Stimulated activated CD4-positive, alpha-beta T cell treated with anti-CD3 and anti-CD28 coated beads, Interleukin-12 subunit alpha, Interleukin-12 subunit beta, amount 100 ng/mL, for 24 hours (primary cell): ENCODE measurements at places on chromosomes 7 and 10.

GRCh38 chr10:92567952-92568600, 5.8 kb downstream of the IDE start:
- no peak for DNase-seq

- no peak for DNase-seq
Observed at GRCh38 chr7:44440577-44441078, 49.8 kb downstream of the NUDCD3 start.

GRCh38 chr10:6203331-6204062, 765 bp downstream of the PFKFB3 start:
- DNase-seq, result no peak

- no peak for DNase-seq
Observed at GRCh38 chr10:48944171-48944570, 4.5 kb upstream of the LRRC18 start.

- no peak for DNase-seq
Observed at GRCh38 chr10:13698217-13698616, 111.5 kb downstream of the PRPF18 start.

GRCh38 chr7:120973849-120974248, 14.7 kb upstream of the CPED1 start:
- no peak for DNase-seq

- DNase-seq, result no peak
Observed at GRCh38 chr10:117222976-117223692, 17.8 kb upstream of the SLC18A2 start.

- DNase-seq, result no peak
Observed at GRCh38 chr10:113550365-113550764, 2.5 kb upstream of the HABP2 start.

DNA sequence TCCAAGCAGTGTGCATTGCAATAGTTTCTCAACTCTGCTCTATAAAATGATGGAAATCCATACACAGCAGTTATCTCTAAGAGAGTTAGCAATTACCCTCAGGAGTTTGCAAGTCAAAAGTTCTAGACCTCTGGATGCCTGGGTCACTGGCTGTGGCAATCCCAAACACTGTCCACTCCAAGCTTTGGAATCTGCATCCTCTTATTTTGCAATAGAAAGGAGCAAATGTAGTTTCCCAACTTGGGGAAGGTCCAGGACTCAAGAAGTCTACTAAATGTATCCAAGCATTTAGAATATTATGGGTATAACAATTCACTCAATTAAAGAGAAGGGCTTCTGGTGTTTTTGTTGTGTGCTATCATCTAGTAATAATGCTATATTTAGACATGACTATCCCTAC, 131.3 kb upstream of the NRP1 start:
- DNase-seq, result no peak

DNA sequence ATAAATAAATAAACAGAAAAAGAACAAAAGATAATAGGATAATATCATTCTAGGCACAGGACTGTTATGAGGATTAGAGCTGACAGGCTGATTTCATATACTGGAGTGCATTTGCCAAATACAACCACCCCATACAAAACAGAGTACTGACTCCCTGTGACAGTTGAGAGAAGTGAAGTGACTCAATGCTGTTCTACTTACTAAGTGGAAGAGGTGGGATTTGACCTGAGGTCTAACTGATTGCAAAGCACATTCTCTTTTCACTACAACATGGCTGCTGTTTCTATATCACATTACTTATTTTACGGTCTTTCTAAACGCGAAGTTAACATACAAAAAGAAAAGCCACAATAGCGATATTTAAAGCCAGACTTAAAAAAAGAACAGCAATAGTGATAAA, 51.4 kb downstream of the ITGB1 start:
- no peak for DNase-seq

DNA sequence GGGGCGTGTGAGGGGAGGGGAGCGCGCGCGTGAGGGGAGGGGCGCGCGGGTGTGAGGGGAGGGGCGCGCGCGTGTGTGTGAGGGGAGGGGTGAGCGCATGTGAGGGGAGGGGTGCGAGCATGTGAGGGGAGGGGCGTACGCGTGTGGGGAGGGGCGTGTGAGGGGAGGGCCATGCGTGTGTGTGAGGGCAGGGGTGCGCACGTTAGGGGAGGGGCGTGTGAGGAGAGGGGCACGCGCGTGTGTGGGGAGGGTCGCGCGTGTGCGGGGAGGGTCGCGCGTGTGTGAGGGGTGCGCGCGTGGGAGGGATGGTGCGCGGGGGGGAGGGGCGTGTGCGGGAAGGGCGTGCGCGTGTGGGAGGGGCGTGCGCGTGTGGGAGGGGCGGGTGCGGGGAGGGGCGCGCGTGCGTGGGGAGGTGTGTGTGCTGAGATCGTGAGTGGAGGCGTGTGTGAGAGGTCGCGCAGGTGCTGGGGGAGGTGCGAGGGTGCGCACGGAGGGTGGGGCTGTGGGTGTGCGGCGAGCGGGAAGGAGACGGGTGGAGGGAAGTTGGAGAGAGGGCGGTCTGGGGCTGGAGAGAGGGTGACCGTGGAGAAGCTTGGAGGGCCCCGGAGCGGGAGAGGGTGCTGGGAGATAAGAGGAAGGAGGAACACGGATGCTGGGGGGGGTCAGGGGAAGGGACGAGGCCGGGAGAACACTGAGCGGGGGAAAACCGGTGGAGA, 19.7 kb downstream of the MXI1 start:
- DNase-seq, result no peak

DNA sequence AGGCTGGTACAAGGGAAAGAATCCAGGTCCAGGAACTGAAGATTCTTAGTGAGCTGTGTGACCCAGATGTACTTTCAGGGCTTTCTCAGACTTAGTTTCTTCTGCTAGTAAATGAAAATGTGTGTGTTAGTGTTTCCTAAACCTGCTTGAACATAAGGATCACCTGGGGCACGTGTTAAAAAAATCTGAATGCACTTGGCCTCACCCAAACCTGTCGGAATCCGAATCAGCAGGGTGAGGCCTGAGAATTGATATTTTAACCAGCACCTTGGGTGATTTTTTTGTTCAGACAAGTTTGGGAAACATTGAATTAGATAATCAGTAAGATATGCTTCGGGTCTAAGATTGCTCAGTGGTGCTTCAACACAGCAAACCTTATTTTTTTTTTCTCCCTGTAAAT, 59.7 kb downstream of the ZNF365 start:
- DNase-seq, result no peak

DNA sequence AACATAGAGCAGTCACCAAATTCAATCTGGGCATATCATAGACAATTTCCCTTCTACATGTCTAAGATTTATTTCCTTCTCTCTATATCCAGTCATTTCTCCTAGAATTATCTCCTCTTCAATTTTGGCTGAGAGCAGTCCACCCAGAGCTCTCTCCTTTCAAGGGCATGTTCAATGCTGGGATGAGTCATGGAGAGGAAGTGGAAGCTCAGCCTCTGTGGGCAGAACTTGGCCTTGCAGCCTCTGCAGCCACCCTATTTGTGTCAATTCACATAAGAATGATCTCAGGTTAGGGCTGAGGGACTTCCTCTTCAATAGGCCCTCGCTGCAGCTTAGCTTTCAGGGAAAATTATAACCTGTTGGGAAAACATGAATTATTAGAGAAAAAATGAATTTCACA, 560.8 kb downstream of the POM121L12 start:
- no peak for DNase-seq

DNA sequence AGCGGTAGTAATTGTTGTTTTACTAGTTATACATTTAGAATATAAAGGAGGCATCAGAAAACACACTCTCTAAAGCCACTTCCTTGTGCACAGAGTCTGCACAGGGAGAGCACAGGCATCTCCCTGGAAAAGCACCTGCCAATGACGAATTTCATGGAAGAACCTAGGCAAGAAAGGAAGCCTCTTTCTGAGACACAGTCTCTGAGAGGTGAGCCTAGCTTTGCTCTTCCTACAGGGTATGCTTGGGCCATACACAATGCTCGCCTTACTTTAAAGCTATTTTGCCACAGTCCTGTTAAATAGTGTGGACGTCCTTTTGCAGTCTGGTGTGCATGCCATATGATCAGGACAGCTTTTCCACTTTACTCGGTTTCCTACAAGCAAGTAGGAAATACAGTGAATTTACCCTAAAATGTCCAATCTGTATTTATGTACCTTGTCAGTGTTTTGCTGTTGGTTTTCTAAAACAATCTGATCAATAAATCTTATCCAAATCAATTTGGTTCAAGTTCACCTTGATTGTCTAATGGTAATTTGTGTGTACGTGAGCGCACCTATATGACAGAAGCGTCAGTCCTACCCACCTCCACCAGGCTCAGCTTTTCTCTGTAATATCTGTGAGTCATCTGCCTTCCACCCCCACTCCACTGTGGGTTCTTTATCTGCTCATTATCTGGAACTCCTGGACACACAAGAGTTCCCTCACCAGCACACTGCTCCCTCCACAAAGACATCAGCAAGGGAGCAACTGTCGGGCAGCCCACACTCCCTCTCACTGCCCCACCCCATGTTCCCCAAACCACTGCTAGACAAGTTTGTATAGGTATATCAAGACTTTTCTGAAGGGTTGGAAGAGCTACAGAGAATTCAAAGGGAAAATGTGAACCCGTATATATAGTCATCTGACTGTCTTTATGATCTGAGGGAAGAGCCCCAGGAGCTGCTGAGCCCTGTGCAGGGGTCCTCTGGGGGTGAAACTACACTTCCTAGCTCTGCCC, 65.2 kb downstream of the KLHDC10 start:
- no peak for DNase-seq

DNA sequence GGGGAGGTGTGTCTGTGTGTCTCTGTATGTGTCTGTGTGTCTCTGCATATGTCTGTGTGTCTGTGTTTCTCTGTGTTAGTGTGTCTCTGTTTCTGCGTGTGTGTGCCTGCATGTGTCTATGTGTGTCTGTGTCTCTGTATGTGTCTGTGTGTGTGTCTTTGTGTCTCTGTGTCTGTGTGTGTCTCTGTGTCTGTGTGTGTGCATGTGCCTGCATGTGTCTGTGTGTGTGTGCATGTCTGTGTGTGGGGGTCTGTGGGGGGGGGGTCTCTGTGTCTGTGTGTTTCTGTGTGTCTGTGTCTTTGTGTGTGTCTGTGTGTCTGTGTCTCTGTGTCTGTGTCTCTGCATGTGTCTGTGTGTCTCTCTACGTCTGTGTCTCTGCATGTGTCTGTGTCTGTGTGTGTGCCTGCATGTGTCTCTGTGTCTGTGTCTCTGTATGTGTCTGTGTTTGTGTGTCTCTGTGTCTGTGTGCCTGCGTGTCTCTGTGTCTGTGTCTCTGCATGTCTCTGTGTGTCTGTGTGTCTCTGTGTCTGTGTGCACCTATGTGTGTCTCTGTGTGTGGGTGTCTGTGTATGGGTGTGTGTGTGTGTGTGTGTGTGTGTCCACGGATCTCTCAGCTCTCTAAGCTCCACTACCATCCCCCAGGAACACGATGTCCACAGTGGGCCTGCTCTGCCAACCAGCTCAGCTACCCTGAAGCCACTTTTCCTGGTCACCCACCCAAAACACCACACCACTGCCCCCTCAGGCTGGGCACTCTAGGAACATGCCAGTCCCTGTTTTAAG, 41.7 kb downstream of the RASGEF1A start:
- no peak for DNase-seq

DNA sequence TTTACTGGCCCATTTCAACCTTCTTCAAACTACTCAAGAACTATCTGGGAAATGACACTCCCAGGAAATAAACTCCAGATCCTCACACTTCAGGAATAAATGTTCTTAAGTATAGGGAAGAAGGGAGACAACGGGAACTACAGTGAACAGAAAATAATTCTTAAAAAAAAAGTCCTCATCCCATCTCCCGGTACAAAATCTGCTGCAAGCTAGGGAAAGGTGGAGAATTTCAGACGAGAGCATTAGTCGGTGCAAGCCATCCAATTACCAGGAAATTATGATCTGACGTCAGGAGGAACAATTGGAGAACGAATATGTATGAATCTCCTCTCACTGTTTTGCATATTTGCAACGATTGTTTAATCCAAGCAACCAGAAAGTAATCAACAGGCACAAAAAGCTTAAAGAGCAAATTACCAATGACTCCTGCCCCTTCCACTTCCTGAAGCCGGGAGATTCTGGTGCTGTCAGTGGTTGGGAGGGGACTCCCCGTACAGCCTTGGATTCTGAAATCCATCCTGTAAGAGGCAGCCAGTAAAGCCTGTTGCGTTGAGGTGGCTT, 15.1 kb upstream of the GATA3 start:
- DNase-seq, result no peak

DNA sequence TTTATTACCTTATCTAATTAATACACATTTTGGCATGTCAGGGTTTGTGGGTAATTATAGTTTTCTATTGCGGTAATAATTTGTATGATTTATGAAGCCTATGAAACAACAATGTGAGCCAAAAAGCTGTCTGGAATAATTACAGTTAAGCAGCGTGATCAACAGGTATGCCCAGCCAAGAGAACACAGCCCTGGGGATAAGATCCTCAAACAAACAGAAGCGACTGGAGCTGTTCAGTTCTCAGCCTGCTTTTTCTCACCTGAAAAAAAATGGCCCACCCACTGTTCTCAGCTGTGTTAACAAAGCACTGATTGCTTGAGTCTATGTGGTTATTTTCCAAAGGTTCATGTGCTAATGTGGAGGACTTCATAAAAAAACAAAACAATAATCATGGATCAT, 855.8 kb downstream of the GATA3 start:
- DNase-seq, result no peak

DNA sequence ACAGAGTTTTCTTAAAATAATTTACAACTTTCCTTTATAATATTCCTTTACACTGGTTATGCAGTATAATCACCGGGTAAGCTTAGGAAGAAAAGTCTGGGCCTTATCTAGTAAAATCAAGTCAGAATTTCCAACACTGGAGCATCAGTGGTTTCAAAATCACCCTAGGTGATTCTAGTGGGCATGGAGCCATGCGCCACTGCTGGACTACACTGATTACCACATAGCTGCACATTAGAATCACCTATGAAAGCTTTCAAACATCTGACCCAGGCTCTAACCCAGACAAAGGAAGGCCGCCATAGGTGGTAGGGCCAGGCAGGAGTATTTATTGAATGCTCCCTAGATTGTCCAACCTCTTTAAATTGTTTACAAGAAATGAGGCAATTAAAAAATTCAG, 52.0 kb downstream of the NSUN6 start:
- DNase-seq, result no peak

DNA sequence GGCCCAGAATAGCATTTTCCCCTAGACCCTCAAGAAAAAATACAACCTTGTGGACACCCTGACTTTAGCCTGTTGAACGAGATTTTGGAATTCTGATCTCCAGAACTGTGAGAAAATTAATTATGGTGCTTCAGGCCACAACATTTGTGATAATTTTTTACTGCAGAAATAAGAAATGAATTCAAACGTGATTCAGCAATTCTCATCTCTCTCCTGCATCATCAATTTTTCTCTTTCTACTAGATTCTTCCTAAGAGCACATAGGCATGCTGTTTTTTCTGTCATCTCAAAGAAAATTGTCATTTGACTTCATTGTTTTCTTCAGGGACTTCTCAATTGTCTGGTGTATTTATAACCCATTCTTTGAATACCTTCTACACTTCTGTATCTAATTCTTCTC, 8.9 kb upstream of the AKR1C2 start:
- DNase-seq, result no peak

DNA sequence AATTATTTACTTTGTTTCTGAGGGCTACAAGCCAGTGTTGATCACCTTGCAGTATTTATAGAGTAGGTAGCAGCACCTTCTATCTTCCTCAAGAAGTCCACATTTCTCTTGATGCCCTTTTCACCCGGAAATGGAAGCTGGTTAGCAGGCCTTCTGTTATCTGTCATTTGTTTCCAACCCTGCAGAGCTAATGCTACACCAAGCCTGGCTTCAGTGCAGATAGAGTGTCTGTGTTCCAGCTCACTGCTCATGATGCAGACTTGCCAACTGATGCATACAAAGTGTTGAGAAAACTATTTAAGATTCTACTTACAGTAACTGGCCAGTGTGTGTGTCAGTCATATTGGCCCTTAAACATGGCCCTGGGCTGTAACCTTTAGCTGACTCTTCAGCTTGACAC, 301.0 kb downstream of the LHFPL3 start:
- no peak for DNase-seq

GRCh38 chr7:124489925-124490324, 275.7 kb downstream of the GPR37 start:
- no peak for DNase-seq
